Mesothelial cell of epicardium (in vitro differentiated cells): ENCODE measurements at places on chromosomes 7 and 10. TPM values are rescaled to one million over a fixed set of nuclear protein-coding genes. Genes with fewer than 3 reads are reported as not detected.

GRCh38 chr7:2710286-2710655 is 22.3 kb downstream of the AMZ1 start:
- DNase-seq: no peak

GRCh38 chr7:71995111-71995510 is 417.0 kb downstream of the CALN1 start:
- DNase-seq: no peak

The SDHAF3 gene
- total RNA-seq: 13.4 to 15.6 TPM (median 14.4 TPM) in 3 replicates

DNA sequence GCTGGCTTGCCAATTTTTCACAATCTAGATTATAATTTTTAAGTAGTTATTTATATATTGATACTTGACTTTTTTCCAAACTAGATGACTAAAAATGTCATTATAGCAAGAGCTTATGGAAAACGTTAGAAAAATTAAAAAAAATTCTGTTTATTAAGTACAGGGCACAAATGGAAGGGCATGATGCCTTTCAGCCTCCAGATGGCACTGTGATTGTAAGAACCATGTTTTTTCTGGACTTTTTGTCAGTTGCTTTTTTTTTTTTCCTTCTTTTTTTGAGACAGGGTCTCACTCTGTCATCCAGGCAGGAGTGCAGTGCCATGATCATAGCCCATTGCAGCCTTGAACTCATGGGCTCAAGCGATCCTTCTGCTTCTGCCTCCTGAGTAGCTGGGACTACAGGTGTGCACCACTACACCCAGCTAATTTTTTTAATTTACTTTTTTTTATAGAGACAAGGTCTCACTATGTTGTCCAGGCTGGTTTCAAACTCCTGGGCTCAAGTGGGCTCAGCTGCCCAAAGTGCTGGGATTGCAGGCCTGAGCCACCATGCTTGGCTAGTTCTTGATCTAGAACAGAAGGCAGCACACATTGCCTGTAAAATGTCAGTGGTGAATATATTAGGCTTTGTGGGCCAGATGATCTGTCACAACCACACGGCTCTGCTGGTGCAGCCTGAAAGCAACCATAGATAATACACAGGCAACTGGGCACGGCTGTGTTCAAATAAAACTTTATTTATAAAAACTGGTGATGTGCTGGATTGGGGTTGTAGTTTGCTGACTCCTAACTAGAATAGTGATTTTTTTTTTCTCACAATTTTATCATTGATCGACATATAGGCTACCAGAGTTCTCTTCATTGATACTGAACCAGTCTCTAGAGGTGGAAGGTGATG is 27.4 kb downstream of the UCMA start:
- no peak for DNase-seq

The LIPF gene
- total RNA-seq: not detected in 3 replicates

DNA sequence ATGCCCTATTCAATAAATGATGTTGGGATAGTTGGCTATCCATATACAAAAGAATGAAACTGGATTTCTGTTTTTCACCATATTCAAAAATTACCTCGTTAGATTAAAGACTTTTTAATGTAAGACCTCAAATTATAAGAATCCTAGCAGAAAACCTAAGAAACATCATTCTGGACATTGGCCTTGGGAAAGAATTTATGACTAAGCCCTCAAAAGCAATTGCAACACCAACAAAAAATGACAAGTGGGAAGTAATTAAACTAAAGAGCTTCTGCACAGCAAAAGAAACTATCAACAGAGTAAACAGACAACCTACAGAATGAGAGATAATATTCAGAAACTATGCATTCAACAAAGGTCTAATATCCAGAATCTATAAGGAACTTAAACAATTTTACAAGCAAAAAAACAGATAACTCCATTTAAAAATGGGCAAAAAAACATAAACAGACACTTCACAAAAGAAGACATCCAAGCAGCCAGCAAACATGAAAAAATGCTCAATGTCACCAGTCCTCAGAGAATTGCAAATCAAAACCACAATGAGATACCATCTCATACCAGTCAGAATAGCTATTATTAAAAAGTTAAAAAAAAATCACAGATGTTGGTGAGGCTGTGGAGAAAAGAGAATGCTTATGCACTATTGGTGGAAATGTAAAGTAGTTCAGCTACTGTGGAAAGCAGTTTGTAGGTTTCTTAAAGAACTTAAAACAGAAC is 309.8 kb downstream of the AHR start:
- no peak for DNase-seq

DNA sequence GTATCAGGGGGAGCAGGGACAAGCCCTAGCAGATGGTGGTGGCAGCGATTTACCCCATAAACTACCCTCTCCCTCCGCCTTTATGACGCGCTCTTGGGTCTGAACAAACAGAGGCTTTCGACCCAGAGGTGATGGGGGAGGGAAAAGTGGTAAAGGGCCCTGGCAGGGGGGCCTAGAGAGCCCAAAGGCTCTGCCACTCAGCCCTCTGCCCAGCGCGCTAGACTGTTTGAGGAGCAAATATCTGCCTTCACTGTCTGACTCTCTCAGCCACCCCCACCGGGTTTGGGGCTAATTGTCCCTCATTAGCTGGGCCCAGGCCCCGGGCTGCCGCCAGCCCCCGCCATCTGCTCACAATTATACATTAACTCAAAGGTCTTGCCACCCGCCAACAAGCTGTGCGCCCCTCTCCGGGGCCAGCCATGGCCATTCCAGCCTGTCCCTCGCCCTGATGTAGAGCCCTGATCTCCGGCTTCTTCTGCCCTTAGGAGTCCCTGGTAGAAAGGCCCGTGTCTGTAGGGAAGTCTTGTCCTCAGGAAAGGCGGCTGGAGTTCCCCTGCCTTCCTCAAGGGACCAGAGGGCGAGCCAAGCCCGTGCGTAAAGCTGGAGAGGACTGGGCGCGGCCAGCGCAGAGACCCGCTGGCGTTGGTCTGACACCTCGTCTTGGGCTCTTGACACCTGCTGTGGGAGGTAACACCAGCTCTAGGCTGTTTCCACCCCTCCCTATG is 1.9 kb upstream of the PAX4 start:
- DNase-seq: no peak

GRCh38 chr10:58107506-58107905 is 160.2 kb downstream of the IPMK start:
- DNase-seq: no peak

GRCh38 chr10:11292576-11293302 is 275.1 kb downstream of the CELF2 start:
- DNase-seq: no peak

GRCh38 chr7:151385626-151386300 is 24.1 kb downstream of the WDR86 start:
- DNase-seq: no peak

GRCh38 chr7:16347066-16347826 is 74.1 kb downstream of the CRPPA start:
- no peak for DNase-seq

The PAPOLB gene
- 0.11 to 0.22 TPM (median 0.20 TPM) in 3 replicates for total RNA-seq

The HOXA7 gene
- total RNA-seq: 17.4 to 18.9 TPM (median 17.9 TPM) in 3 replicates

GRCh38 chr7:101632641-101633040 is 3.5 kb upstream of the MYL10 start:
- DNase-seq: no peak

GRCh38 chr7:36128448-36129047 is 24.5 kb upstream of the EEPD1 start:
- no peak for DNase-seq

The SYNPO2L gene
- 0.07 to 0.22 TPM (median 0.11 TPM) in 3 replicates for total RNA-seq

The KBTBD2 gene
- total RNA-seq: 41.9 to 42.3 TPM (median 42.1 TPM) in 3 replicates

GRCh38 chr7:150972023-150972468 is 6.1 kb downstream of the KCNH2 start:
- no peak for DNase-seq

DNA sequence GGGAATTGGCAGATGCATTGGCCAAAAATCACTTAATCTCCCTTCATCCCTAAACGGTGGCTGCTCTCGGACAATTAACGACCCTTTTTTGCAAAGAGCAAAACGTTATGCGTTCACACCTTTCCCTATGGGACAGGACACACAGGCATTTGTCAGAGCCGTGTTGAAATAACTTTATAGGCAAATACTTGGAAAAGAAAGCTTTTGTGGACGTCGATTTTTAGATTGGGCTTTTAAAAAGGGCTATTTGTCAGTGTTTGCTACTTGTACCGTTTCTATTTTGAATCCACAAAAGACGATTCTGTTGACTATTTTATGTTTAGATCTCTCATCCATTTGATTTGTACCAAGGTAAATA is 245.6 kb downstream of the SLC25A13 start:
- DNase-seq: no peak

GRCh38 chr10:3516234-3516922 is 268.6 kb downstream of the KLF6 start:
- no peak for DNase-seq
